ENCODE measurements at places on chromosomes 13 and 19.

- no peak for DNase-seq
These were observed 13.2 kb downstream of the KLHL26 start for GRCh38 chr19:18650021-18650390.

DNA sequence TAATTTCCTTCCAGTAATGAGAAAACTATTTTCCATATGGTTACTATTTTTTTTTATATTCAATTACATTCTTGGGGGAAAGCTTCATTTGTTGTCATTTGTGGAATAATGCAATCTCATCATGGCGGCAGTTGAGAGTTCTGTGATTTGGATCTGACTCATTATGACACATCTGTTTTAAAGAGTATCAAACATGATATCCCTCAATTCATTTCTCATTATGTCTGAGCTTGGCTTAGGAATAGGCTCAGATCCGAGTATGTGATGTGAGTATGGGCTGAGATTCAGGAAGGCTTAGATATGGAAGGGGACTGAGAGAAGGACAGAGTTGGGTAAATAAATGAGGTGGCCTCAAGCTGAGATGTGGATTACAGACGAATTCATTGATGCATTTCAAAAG is 64.4 kb downstream of the POSTN start:
- no peak for DNase-seq

DNA sequence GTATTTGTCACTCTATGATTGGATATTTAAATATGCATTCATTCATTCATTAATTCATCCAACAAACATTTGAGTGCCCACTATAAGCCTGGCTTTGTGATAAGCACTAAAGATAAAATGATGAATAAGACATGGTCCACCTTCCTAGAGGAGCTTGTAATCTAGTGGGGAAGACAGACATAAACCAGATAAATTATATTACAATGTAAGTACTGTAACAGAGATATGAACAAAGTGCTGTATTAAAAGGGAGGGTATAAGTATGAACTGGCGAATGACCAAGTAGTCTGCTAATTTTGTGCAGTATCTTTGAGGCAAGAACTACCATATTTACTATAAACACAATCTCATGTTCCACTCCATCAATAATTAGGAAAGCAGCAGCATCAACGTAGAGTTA is 88.2 kb downstream of the RBM26 start:
- no peak for DNase-seq

GRCh38 chr19:12796146-12797071 is 5.1 kb downstream of the JUNB start:
- peak; percentile 72 for DNase-seq

GRCh38 chr19:43305642-43306041 is 36.3 kb upstream of the PSG9 start:
- no peak for DNase-seq

DNA sequence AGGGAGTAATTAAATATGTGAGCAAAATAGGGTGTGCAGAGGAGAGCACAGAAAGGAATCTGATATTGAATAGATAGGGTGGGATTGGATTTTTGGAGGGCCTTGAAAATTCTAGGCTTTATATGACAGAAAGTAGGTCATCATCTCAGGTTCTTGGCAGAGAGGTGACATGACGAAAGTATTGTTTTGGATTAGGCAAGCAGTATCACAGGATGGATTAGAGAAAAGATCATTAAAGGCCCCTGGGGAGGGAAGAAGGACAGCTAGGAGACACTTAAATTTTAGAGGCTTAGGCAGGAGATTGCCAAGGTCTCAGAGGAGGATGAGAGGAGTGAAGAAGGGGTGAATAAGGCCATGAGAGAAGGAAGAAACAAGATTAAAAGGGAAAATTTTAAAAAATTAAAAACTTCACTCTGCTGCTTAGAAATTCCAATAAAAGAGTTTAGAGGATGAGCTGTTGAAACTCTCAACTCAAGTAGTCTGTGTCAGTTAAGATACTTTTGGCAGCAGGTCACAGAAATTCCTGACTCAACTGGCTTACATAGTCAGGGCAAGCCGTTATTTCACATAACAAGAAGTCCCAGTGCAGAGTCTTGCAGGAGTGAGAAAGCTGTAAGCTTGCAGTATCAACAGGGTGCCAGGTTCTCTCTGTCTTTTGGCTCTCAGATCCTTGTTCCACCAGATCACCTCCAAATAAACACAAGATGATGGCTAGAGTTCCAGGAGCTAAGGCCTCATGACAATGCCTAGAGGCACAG is 8.8 kb downstream of the GPC6 start:
- DNase-seq: no peak

GRCh38 chr13:41597348-41598041 is 140.1 kb downstream of the RGCC start:
- no peak for DNase-seq

- DNase-seq: no peak
These were observed 10.3 kb upstream of the PAN3 start for GRCh38 chr13:28128030-28128429.

DNA sequence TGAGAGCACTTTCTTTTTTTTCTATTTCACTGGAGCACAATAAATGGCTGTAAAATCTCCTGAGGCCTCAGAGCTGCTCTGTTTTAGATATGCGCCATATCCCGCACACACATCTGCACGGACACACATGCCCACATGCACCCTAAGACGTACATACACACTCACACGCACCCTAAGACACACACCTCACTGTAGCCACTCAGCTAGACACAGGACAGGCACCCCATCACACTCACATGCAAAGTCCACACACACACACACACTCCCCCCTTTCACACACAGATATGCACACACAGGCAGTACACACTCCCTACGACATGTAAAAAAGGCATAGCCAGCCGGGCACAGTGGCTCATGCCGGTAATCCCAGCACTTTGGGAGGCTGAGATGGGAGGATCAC is 8.8 kb downstream of the ELOF1 start:
- DNase-seq: no peak

DNA sequence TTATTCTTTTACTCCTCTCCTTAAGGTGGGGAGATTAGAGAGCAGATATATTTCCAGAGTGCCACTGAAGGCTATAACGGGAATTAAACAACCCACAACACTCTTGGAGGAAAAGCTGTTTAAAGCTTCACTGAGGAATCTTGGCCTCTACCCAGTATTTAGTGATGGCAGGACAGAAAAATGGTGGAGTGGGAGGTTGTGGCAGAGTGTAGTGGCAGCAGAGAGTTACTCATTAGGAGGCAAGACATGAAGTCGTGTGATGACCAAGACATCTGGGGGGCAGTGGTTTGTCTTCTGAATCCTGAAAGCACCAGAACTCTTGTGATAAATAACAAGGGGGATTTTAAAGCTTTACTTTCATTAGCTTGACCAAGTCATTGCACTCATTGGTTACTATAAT is 563.5 kb upstream of the SLITRK5 start:
- no peak for DNase-seq

- DNase-seq: no peak
These were observed 6.8 kb upstream of the ZNF229 start for GRCh38 chr19:44455100-44455499.

DNA sequence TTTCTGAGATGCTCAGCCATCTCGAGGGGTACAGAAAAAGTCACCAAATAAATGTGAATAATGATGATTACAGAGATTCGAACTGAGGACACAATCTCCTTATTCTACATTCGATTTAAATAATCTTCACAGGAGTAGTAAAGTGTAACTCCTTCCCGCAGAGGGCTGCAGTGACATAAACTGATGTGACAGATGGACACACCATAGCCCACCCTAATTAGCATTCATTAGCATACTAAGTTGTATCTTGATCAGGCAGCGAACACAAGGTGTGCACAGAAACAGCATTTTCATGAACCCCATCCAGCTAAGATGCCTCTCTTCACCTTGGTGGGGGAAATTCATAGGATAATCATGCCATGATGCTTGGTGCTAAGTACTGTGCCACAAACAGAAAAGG is 83.0 kb downstream of the TNFSF11 start:
- no peak for DNase-seq

DNA sequence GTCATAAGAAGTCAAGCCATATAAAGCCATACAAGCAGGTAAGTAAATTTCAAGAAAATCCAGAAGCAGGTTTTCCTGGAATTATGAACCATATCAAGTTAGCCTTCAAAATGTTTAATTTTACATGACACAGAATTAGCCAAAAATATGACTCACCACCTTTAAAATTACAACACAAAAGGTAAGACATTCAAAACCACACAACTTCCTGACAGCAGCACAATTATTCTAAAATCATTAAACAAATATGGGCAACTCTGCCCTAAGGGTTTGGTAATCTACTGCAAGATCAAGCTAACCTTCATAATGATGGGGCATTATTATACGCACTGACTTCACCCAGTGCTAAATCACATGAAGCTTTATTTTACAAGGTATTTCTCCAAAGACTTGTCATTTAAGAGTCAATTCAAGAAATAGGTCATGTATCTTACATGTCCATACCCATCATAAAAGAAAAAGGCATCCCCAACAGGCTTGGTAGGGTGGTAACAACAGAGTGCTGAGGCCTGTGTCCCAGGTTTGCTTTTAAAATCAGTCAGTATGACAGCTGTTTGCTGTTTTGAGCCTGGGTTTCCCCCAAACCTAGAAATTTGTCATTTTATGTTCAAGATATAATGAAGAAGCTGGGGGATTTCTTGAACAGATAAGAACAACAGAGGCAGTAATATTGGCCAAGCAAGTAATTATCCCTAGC is 15.2 kb downstream of the RCBTB1 start:
- DNase-seq: no peak

DNA sequence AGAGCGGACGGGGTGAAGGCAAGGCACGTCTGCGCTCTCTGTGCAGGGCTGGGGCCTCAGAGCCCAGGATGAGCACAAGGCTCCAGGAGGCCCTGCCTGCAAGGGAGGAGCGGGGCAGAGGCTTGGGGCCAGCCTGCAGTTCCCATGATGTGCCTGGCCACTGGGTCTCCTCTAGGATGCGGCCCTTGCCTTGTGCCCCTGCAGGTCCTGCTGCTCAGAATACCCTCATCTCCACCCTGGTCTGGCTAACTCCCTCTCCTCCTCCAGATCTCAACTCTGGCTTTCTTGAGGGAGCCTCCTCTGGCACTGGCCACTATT is 27.8 kb downstream of the ELAVL1 start:
- DNase-seq: no peak

DNA sequence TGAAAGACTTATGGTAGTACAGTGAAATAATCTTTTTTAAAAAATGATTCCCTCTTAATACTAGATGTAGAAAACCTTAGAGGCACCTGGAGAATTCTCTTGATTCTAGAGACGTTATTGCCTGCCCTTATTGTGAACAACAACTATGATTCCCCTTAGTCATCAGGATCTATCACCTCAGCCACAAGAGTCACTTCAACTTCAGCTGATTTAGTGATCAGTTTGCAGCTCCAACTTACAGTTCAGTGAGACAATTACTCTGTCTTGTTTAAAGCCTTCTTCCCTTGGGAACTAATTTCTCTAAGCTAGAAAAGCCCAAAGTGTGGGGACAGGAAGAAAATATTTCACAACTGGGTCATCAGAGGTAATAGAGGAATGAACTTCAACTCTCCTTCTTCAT is 254.3 kb upstream of the SLITRK1 start:
- DNase-seq: no peak

DNA sequence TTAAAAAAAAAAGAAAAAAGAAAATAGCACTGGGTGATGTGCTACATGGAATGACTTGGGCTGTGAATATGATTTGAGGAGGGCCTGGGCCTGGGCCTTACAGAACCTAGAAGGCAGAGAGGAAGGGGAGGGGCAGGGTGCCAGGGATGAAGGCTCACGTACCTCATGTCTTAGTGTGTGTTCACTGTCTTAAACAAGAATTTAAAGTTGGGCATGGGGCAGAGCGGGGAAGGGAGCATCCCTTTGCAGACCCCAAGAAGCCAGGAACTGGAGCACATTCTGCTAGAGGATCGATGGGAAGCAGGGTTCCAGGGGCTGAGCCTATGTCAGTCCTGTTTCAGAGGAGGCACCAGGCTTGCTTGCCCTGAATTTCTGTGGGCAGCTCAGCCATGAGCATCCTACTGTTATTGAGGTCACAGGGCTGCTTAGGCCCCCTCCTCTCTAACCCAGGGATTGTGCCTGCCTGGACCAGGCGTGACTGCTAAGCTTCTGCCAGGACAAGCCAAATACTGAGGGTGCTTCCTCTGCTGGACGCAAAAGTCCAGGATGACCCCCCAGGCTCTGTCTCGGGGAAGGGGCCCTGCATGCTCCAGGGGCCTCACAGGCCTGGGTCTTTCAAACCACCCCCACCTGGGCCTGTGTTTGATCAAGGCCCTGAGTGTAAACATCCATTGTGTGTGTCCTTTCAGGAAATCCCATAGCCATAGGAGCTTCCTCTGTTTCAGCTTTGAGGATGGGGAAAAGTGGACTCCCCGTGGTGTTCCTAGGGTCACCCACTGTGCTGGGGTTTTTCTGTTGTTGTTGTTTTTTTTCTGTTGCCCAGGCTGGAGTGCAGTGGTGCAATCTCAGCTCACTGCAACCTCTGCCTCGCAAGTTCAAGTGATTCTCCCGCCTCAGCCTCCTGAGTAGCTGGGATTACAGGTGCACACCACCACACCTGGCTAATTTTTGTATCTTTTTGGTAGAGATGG is 4.8 kb downstream of the LSR start:
- no peak for DNase-seq

DNA sequence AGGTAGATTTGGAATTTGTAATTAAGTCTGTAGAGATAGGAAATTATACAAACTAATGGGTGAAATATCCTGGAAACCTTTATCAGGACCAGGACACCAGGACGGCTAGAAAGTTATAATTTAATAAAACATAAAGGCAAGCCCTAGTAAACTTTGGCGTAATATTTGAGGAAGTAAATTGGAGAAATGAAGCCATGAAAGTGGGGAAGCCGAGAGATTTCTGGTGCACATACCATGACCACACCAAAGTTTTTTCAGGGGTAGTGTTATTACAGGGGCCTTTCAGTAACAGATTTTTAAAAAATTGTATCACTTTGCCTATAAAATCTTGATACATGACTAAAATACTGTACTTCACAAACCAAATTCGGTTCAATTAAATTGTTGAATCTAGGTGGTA is 54.7 kb upstream of the URAD start:
- DNase-seq: no peak

- no peak for DNase-seq
These were observed 104.4 kb downstream of the ZNF486 start for GRCh38 chr19:20271215-20271926.
